HFFc6 (cell line): ENCODE measurements at places on chromosomes 4 and X.

GRCh38 chr4:124501576-124501975 is 211.0 kb downstream of the ANKRD50 start:
- no peak for DNase-seq

DNA sequence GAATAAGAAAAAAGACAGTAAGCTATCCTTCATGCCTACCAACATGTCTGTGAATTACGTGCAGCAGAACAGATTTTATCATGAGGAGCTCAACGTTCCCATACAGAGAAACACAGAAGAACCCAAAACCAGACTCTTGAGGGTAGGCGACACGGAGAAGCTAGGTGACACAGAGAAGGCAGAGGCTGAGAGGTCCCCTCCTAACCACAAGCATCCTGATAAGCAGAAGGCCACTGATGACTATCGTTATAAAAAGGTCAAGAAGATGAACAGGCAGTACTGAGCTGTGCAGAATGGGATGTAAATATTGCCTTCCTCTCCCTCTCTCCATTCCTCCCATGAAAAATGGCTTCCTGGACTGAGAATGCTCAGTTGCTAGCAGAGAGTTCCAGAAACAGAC is 350.2 kb upstream of the BOD1L1 start:
- DNase-seq = no peak

- DNase-seq = no peak
These were observed at the start of gene TMEM255A for GRCh38 chrX:120310861-120311726. Gene TMEM255A (minus strand): TSS chrX:120311461. CDS start chrX:120311309, 152 bp downstream.

DNA sequence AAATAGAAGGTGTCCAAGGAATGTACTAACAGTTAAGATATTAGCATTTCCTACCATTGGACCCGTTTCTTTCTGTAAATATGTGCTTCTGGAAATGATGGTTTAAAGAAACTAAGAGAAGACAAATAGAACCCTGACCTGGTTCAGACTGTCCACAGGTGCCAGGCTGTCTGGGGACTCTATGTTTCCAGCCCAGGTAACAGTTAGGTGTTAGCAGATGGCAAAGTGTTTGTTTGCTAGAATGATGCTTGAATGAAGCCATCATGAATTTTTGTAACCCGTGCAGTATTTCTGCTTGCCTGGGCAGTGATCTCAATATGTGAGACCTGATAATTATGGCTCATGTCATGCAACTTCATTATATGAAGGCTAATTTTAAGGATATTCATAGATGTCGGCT is 87.5 kb downstream of the LRRC66 start:
- no peak for DNase-seq

GRCh38 chr4:7186516-7187167 is 5.7 kb upstream of the SORCS2 start:
- no peak for DNase-seq

DNA sequence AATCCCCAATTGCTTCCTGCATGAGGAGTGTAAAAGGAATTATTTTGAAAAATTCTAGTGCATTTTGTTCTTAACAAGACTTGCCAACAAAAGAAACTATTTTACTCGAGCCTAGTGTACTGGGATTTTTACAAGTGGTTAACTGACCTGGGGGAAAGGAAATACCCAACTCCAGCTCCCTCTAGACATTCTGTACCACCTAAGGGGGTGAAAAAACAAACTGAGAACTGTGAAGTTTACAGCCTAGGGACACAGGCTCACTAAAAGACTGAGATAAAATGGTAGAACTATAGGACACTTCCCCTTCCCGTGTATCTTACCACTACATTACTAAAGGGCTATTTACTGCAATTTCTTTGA is 2.6 kb upstream of the ADH5 start:
- no peak for DNase-seq

- DNase-seq = peak; percentile 15
These were observed 21.3 kb downstream of the MAPK10 start for GRCh38 chr4:86338521-86338920.

DNA sequence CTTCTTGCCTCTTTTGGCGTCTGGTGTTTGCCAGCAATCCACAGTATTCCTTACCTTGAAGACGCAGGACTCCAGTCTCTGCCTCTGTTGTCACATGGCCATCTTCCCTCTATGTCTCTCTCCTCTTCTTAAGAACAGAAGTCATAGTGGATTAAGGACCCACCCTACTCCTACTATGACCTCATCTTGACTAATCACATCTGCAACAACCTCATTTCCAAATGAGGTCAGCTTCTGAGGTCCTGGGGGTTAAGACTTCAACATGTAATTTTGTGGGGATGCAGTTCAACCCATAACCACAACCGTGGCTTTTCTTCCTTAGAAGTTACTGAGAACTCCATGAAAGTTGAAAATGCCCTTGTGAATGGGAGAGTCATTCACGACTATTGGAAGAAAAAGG is 23.3 kb downstream of the TLR8 start:
- no peak for DNase-seq

GRCh38 chrX:36575670-36576069 is 432.5 kb upstream of the FAM47C start:
- DNase-seq = no peak

DNA sequence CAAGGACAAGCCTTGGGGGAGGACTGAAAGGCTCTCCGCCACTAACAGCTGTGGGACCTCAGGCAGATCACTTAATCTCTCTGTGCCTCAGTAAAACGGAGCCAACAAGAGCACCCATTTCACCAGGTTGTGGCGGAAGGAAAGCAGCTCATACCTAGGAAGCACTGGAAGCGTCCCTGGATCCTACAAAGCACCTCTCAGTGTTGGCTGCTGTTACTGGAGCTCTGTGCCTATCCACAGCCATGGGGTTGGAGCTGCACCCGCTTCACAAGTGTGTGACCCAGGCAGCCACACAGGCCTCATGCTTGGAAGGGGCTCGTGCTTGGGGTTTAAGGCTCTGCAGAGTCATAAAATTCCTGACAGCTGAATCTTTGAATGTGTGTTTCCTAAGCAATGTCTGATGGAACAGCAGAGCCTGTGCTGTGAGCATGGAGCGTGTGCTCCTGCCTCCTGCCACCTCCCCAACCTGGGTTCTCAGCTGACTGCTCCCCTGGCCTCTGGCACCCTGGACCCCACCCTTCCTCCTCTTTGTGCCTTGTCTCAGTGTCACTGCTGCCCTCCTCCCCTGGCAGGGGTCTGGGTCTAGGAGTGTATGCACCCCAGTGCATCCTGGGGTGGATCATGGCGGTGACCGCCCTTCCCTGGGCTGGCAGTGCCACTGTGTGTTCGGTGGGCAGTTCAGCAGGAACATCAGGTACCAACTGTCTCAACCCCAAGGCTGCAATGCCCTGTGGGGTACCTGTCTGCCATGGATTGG is 14.4 kb upstream of the MAN2B2 start:
- peak; percentile 70 for DNase-seq

GRCh38 chr4:117284736-117285135 is 199.4 kb upstream of the TRAM1L1 start:
- DNase-seq = no peak

GRCh38 chr4:69835766-69836165 is 24.2 kb downstream of the SULT1E1 start:
- DNase-seq = no peak

- DNase-seq = no peak
These were observed at the start of gene CLDN2 for GRCh38 chrX:106919932-106920452. Gene CLDN2 (plus strand): TSS chrX:106920402. CDS start chrX:106928229, 7,827 bp downstream.

DNA sequence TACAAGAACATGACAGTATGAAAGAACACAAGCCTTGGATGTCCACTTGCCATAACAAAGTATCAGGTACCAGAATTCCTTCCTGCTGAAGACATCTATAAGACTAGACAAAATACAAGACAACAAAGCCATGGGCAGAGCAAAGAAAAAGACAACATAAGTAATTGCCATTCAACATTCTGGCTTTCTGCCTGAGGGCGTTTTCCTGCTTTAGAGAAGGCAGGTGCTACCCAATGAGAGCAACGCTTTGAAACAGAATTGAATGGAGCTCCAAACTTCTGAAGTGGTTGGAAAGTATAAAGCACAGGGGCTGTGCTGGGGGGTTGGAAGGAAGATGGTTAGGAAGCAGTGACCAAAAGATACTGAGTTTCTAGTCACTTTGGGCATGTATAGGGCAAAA is 30.1 kb downstream of the PDE5A start:
- no peak for DNase-seq

GRCh38 chr4:152500800-152501434 is 35.0 kb downstream of the FBXW7 start:
- peak; percentile 83 for DNase-seq

DNA sequence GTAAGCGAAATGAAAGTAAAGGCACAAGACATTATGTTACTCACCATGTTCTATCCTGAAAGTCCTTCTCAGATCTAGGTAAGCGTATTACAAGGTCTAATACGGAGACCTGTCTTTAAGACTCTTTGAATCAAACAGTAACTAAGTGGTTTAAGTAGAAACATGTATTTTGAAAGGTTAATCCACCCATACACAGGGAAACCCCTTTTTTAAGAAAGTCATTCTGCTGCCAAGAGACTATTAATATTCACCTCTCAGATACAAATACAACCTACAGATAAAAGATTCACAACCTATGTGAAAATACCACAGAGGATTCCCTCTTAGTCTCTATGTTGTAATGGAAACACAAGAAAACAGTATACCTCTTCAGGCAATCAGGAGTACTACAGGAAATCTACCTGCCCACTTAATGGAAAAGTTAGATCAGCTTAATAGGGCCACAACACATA is 63.2 kb upstream of the TNIP3 start:
- DNase-seq = no peak

- no peak for DNase-seq
These were observed 776.8 kb downstream of the CCSER1 start for GRCh38 chr4:90904021-90904420.

GRCh38 chr4:62359441-62360155 is 1159.5 kb downstream of the ADGRL3 start:
- DNase-seq = no peak

GRCh38 chr4:80322716-80323115 is 12.8 kb upstream of the CFAP299 start:
- DNase-seq = peak; percentile 63

DNA sequence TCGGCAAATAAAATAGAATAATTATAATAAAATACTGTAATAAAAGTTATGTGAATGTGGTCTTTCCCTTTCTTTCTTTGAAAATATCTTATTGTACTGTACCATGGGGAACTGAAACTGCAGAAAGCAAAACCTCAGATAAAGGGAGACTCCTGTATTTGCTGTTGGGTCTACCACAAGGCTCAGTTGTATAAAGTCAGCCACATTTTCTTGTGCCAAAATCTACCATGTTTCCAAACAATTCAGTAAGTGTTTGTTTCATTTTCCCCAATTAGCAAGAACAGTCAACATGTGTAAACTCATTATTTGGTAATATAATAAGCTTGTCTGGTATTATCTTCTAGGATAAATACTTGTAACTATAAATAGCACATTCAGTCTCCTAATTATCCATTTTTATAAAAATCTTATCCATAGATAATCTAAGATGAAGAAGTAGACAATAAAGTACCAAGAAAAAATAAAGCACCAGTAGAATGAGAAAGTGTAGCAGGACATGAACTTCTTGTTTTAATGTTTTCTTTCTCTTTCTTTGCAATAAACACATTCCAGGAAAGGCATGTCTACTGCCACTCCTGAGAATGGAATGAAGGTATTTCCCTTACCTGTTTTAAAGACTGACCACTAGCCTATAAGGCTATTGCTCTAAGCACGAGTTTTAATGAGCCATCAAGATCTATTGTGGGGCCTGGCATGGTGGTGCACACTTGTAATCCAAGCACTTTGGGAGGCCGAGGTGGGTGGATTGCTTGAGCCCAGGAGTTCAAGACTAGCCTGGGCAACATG is 15.0 kb upstream of the OTUD4 start:
- no peak for DNase-seq

DNA sequence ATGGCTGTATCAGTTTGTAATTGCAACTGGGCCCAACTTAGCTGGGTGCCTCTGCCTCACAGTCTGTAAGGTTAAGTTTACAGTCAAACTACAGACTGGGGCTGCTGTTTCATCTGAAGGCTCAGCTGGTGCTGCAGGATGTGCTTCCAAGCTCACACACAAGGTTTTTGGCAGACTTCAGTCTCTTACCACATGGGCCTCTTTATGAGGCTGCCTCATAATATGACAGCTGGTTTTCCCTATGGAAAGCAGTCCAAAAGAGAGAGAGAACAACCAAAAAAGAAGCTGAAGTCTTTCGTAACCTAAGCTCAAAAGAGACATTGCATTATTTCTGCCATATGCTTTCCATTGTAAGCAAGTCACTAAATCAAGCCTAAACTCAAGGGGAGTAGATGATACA is 271.7 kb downstream of the DCTD start:
- no peak for DNase-seq

GRCh38 chr4:39976945-39977488 is 694 bp downstream of the PDS5A start:
- DNase-seq = no peak

- no peak for DNase-seq
These were observed 9.9 kb downstream of the BEND4 start for GRCh38 chr4:42142591-42142990.

DNA sequence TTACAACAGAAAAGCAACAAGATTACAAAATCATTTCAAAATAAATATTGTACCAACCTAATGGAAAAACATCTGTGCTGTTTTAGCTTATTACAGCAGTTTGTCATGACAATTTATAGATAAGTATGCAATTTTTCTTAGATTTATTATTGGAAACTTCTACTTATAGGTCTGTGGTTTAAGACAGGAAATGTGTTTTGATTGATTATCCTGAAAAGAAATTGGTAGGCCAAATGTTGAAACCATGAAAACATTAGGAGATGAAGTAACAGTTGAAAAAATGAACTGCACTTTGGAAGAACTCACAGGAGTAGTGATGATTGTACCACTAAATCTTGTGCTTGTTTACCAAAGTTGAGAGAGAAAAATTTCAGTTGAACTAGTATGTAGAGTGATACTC is 162.2 kb upstream of the GIMD1 start:
- DNase-seq = no peak

DNA sequence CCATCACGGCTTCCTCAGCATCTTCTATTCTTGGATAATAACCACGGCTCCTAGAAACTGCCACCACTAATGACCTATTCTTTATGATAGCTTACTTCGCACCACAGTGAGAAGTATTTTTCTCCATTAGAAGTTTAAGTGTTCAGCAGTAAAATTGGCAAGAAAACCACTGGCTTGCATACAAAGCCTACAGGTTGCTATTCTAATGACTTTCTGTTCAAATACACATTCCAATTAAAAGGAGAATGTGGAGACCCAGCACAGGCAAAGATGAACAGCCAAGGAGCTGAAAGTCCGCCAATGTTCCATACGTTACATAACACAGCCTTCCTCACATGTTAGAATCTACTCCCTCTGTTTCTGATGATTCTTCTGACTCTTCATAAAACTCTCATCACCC is 875.0 kb upstream of the PRKX start:
- DNase-seq = no peak

GRCh38 chr4:154984616-154985015 is 203.5 kb downstream of the RBM46 start:
- no peak for DNase-seq

GRCh38 chr4:147518086-147518485 is 37.2 kb downstream of the EDNRA start:
- DNase-seq = peak; percentile 33
